BJ (cell line): ENCODE measurements at places on chromosomes 4 and X.

- DNase-seq, result no peak
These were observed 24.0 kb downstream of the CEP44 start for GRCh38 chr4:174307694-174308093.

DNA sequence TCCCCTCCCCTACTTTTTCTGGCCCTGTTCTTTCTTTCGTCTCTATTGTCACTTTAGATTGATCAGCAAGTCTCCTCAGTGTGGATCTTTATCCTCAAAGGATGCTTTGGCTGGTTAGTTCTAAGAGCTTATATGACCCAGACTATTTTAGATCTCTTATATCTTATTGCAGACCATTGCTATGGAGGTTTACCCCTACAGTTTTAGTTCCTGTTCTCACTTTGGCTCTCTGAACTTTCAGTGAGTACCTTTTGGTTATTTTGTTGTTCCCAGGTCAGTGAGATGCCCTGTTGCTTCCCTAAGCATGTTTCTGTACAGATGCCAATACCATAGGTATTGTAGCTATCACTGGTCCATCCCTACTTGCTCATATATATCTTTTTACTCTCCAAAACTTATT lies 24.0 kb upstream of the MED14 start:
- no peak for DNase-seq

DNA sequence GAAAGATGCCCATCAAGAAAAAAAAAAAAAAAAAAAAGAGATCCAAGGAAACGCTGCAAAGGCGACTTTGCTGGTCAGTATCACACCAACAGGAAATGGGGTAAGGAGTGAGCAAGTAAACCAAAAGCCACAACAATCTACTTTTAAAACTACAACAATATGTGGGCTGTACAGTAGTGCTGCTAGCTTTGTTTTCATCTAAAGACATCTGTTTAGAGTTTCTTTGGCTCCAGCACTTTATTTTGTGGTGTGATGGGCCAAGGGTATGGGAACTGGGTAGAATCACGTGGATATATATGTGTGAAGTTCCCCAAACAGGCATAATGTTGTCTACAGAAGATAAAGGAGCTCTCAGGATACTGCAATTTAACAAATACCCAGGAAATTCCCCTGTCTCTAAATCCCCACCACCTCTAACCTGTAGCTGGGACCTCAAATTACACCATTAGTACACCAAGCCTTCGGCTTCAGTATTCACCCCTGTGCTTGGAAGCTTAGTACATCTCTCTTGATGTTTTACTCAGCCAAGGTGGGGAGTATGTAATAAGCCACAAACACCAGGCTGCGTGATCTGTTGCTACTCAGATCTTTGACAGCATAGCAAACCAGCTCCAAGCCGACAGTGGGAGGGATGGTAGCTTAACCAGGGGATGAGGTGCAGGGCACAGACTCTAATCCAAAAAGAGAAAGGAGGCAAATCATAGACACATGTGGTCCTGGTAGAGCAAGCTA lies 207.9 kb downstream of the HS6ST2 start:
- no peak for DNase-seq

DNA sequence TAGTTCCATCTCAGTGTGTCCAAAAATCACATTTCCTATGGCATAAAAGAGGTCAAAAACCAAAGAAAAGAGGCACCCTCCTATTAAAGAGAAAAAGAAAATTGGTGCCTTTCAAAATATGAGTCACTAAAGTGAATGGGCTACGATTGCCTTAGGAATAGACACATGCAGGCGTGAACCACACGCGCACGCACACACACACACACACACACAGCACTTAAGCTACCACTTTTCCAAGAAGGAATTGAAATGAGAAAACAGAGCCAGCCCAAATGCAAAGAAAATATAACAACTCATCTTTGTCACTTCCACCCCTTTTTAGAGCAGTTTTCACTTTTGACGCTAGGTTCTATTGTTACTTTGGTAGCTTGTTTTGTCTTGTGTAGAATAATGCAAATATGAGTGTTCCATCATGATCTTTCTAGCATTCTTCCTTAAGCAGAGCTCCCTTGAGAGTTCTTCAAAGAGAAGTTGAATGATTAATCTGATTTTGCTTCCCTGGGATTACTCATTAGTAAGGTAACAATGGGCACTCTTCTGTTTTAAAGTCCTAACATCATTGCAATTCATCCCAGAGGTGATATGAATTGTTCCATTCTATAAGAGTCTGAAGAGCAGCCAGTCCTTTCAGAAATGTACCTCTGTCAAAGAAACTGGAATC lies 239.2 kb upstream of the GNPDA2 start:
- DNase-seq, result no peak

GRCh38 chrX:149161435-149162088 lies 343.5 kb downstream of the IDS start:
- DNase-seq, result no peak

GRCh38 chr4:148477276-148477675 lies 35.1 kb upstream of the NR3C2 start:
- DNase-seq, result no peak

DNA sequence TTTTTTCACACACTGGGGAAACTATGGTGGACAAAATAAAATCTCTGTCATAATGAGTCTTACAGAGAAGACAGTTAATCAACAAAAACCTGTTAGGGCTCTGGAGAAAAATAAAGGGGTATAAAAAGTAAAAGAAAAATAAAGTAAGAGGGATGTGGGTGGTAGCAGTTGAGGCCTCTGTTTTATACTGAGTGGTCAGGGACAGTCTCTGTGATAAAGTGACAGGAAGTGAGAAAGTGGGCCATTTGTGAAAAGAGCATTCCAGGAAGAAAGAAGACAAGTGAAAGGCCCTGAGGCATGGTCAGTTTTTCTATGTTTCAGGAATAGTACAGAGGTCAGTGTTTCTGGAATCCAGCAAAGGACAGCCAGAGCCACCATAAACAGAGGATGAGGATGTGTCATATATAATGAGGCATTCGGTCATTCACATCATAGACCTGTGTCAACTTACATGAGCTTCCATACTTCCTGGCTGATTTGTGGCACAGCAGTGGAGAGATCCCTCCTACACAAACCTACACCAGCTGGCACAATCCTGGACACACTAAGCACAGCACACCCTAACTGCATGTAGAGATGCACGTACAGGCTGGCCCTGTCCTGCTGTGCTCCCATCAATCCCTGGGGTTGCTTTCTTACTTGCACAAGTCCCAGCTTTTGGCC lies 64.4 kb upstream of the NAP1L5 start:
- no peak for DNase-seq

DNA sequence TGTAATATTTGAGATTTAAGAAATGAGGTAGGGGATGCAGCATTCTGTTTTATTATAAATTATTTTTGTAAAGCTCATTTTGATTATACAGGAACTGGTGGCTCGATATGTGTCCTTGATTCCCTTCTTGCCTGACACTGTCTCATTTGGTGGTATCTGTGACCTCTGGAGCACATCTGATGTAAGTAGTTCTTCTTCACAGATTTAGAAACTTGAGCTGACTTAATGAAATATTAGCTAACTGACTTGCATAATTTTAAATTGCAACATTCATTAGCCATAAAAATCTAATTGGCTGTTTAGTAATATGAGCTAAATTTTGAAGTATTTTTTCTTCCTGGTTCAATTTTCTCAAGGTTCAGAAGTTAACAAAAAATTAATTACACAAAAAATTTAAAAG lies 69.1 kb downstream of the FBXL5 start:
- peak; percentile 12 for DNase-seq

DNA sequence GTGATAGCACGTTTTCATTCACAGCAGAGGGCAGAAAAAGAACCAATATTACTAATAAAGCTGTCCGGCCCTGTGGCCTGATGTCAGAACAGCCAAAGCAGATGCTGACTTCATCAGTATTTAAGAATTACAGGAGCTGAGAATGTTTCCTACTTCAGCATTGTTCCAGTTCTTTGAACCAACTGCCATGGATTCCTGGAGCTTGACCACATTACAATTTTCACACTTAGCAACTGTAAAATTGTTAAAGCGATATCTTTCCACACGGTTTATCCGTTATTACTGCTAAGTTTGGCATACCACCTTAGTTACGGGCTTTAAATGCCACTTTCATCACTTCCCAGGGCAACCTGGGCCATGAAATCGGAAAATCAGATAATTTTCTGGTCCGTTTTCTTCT lies 118.2 kb downstream of the EPHA5 start:
- DNase-seq, result no peak

DNA sequence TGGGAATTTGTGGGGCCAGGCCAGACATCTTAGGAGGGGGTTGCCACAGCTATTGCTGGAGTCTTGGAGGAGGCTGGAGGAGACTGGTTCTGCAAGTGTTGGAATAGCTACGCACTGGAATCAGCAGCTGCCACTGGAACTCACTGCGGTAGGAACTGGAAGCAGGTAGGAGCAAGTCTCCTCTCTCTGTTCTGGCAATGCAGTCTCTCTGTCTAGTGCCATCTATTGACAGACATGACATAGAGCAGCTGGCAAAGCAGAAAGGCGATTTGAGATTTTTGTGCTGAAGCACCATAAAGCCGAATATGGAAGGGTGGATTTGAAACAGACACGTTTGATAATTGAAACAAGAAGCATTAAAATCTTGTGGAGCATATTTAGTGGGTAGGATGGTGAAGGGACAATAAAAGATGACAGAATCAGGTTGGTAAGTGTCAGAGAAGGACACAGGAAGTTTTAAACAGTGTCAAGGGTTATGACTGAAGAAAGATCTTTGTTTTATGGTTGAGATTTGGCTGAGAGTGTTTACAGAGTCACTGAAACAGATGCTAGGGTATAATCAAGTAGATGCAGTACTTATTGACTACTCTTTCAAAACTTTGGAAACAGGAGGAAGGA lies 23.5 kb upstream of the SYNPO2 start:
- no peak for DNase-seq
